NCI-H524 treated with DMSO at 0.1 percent for 48 hours (cell line): ENCODE measurements at places on chromosomes 11 and 22.

DNA sequence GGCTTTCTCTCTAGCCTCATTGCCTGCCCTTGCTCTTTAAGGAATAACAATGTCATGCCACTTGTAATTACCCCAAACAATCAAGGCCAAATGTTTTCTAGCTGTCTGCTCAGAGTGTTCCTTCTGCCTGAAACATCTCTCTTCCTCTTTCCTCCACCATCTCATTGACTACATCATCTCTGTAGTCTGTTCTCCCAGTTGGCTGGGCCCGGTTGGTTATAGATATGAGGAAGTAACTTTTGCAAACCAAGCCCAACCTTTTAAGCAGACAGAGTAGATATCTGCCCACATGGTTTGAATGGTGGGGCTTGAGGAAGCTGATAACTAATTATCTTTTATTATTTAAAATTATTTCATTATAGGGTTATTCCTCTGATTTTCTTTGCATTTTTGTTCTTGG, 104.5 kb downstream of the NTM start:
- DNase-seq: no peak

GRCh38 chr11:130118636-130119387, 40.8 kb upstream of the ST14 start:
- DNase-seq: no peak

DNA sequence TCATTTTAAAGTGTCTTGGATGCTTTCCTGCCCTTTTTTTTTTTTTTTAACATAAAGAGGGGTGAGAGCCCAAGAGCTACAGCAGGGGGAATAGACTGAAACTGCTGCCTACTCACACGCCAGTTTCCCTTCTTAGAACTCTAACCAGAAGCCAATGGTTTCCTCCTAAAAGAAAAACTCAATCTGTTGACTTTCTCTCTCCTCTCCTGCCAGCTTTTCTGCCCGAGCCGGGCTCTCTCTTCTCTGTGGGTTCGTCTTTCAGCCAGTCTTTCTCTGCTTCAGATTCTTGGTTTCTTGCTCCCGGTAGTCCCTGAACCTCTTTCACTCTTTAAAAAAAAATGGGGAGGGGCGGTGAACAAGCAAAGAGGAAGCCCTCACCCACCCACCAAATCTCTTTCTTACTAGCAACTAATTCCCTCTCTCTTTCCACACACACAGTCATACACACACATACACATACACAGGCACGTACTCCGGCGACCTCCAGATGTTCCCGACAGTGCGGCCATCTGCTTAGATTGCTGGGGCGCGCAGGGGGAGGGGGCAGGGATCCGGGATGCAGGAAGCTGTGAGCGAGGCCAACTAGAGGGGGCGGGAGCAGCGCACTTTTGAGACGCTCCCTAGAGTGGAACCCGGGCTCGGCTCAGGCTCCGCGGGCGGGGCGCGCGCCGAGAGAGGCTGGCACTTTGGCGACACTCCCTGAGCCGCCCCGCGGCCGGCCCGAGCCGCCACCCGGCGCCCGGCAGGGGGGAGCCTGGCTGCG, 444 bp upstream of the TSKU start:
- peak; percentile 93 for DNase-seq

DNA sequence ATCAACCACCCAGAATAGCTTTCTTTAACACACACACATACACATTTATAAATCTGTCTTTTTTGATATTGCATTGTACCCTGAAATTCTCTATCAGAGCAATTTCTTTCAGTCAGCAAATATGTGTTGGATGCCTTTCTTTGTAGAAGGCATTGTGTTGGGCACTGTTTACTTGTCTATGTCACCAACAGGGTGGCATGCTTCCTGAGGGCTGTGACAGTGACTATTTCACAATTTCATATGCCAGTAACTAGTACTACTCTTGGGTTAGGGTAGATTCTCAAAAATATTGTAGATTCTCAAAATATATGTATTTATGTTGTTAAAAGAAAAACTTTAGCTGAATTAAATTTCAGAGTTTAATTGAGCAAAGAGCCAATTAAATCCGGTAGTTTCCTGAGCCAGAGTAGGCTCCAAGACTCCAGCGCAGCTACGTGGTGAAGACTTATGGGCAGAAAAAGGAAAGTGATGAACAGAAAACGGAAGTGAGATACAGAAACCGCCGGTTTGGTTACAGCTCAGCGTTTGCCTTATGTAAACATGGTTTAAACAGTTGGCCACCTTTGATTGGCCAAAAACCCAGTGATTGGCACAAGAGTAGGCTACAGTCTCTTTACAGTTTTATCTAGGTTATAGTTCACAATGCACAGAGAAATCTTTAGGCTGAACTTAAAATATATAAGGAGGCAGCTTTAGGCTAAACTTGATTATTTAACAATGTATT, 723.3 kb downstream of the NTM start:
- DNase-seq: no peak

DNA sequence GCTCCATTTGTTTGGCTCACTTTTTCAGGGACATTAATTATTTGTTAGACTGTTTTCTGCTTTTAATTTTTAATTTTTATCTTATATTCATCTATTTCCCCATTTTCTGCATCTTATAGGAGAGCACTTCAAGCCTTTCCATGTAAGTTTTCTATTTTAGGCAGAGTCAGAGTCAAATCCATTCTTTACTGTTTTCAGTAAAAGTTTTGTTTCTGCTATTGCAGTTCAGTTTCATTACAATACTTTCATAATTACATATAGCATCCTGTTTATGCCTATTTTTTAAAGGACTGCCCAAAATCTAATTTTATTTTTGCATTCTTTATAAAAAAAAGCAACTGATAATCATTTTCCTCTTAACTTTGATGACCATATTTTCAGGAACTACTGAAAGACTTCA, 3.8 kb upstream of the OR10A5 start:
- DNase-seq: no peak

- DNase-seq: no peak
Measured at GRCh38 chr11:77082838-77083565, 16.2 kb downstream of the CAPN5 start.

- DNase-seq: no peak
Measured at GRCh38 chr11:66006134-66006890, 4.0 kb downstream of the BANF1 start.
